ENCODE measurements at places on chromosomes 16 and 17.

- no peak for DNase-seq
These were observed 9.9 kb downstream of the XYLT2 start for GRCh38 chr17:50355701-50356341.

DNA sequence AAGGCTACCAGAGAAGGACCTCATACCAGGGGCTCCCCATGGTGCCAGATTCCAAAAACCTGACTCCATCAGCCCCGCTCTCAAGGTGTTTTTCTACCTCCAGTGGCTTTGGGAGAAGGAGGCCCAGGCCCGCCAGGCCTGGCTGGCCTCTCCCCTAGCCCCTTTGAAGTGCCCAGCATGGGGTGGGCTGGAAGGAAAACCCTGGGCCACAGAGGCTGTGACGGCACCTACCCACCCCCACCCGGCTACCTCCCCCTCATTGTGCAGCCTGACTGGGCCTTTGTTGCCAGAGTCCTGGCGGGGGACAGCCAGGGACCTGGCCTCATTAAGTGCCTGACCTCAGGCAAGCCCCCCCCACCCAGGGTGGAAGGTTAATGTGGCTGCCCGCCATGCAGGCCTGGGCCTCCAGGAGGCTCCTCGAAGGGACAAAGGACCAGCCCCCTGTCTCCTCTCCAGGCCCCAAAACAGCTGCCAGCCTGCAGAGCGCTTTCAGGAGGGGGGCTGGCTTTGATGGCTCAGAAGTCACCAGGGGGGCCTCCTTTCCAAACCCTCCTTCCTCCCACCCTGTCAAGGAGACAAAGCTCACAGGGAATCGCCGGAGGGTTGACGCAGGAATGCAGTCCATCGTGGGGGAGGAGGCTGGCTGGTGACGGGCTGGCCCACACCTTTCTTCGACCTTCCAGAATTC lies 159.4 kb downstream of the ZNF423 start:
- DNase-seq, result no peak

- peak; percentile 64 for DNase-seq
These were observed 4.6 kb downstream of the GAN start for GRCh38 chr16:81319221-81319912.

DNA sequence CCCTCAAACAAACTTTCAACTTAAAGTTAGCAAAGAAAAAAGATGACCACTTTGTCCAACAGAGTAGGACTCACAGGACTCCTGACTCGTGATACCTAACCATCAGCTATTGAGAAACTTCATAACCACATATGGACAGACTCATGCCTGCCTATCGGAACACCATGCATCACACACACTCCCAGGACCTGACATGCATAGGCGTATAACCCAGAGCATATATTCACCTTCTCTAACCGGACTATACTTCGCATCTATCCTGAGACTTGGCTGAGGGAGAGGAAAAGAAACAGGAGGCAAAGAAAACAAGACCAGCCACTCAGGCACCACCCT lies 2.2 kb downstream of the PIP4K2B start:
- no peak for DNase-seq

- no peak for DNase-seq
These were observed 41.1 kb upstream of the IL34 start for GRCh38 chr16:70605283-70605657.

DNA sequence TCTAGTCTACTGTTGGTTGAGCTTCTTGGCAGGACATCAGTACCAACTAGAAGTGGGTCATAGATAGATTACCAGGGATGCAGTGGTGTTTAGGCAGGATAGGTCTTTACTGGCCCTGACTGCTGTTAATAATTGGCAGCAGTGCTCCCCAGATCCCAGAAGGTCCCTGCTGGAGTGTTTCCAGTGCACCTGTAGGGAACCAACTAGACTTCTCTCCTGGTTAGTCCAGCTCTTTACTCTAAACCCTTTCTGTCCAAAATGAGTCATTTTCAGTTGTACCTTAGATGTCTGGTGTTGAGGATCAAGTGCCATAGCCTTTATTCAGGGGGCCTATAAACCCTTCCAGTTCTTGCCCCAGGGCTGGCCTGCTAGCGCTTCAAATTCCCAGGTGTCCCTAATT lies 8.7 kb downstream of the POLR2C start:
- peak; percentile 24 for DNase-seq

- DNase-seq, result no peak
These were observed 5.9 kb upstream of the C16orf87 start for GRCh38 chr16:46836534-46837530.

Measured in kidney tubule cell (primary cell).